ENCODE measurements at places on chromosomes 12 and 14. TPM values are rescaled to one million over a fixed set of nuclear protein-coding genes. Genes with fewer than 3 reads are reported as not detected.

Gene HOXC10
- 3.4 TPM for total RNA-seq

Gene CMTM5
- 0.96 TPM for total RNA-seq

Gene TMEM119
- total RNA-seq = 85.0 TPM

Gene GPD1
- total RNA-seq = 0.48 TPM

Gene TARBP2
- 21.7 TPM for total RNA-seq

Gene LRP6
- 156 TPM for total RNA-seq

Gene BMAL2
- 22.4 TPM for total RNA-seq

Gene AP4S1
- total RNA-seq = 15.9 TPM

Gene HOXC11
- 7.7 TPM for total RNA-seq

Gene GSG1
- total RNA-seq = 1.2 TPM

Gene MAP3K9
- 2.6 TPM for total RNA-seq

Gene CD163L1
- 24.8 TPM for total RNA-seq

Measured in umbilical cord (tissue), 2 donors.